ENCODE measurements at places on chromosomes 7 and 10. TPM values are rescaled to one million over a fixed set of nuclear protein-coding genes. Genes with fewer than 3 reads are reported as not detected.

Gene MRC1
- 11.3 TPM for polyA plus RNA-seq

Gene ATOH7
- polyA plus RNA-seq, result 1.7 TPM

Gene AGK
- 38.8 TPM for polyA plus RNA-seq

Gene SLC26A4
- polyA plus RNA-seq, result 7.9 TPM

Gene HIP1
- 37.6 TPM for polyA plus RNA-seq

Gene TMEM130
- 4.4 TPM for polyA plus RNA-seq

Gene DNAH11
- 2.2 TPM for polyA plus RNA-seq

Gene LAMB1
- 616 TPM for polyA plus RNA-seq

Gene SPDYE16
- polyA plus RNA-seq, result 1.8 TPM

Gene WIPF3
- 5.7 TPM for polyA plus RNA-seq

Gene EGR2
- polyA plus RNA-seq, result 3.8 TPM

Gene ACTA2
- 195 TPM for polyA plus RNA-seq

Gene ADCY1
- 2.8 TPM for polyA plus RNA-seq

Gene H2BK1
- polyA plus RNA-seq, result not detected

Gene FMC1
- polyA plus RNA-seq, result 20.9 TPM

Gene PSD
- polyA plus RNA-seq, result 9.1 TPM

Gene GPRIN2
- 3.3 TPM for polyA plus RNA-seq

Gene DLX5
- not detected for polyA plus RNA-seq

Gene AGBL3
- polyA plus RNA-seq, result 7.6 TPM

Gene MPP7
- polyA plus RNA-seq, result 8.9 TPM

Gene CYP26C1
- polyA plus RNA-seq, result 0.04 TPM

Gene ELAPOR2
- 5.9 TPM for polyA plus RNA-seq

Gene ZNF680
- 18.1 TPM for polyA plus RNA-seq

Gene HOXA13
- 0.06 TPM for polyA plus RNA-seq

Gene VAX1
- not detected for polyA plus RNA-seq

Gene DOCK1
- polyA plus RNA-seq, result 67.9 TPM

Gene SEC24C
- polyA plus RNA-seq, result 67.7 TPM

Gene ITPRID1
- polyA plus RNA-seq, result not detected

Gene HTR5A
- not detected for polyA plus RNA-seq

Gene C10orf67
- 1.9 TPM for polyA plus RNA-seq

Gene LIPN
- not detected for polyA plus RNA-seq

Gene SFTPD
- polyA plus RNA-seq, result 1.3 TPM

Gene ZNF365
- 0.53 TPM for polyA plus RNA-seq

Gene GHRHR
- 0.34 TPM for polyA plus RNA-seq

Gene GFRA1
- polyA plus RNA-seq, result 22.5 TPM

Gene ANXA8L1
- 0.07 TPM for polyA plus RNA-seq
